ENCODE measurements at places on chromosomes 6 and 20.

DNA sequence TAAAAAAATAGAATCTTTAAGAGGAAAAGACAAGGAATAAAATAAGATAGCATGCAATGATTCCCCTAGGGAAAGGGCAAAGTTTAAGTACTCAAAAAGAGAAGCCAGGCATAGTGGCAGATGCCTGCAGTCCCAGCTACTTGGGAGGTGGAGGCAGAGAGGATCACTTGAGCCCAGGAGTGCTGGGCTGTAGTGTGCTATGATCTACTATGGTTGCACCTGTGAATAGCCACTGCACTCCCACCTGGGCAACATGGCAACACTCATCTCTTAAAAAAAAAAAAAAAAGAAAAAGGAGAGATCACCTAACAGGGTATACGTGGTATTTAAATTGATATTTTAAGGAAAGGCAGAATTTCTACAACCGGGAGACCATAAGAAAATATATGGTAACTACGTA is 16.0 kb downstream of the EPHA7 start:
- DNase-seq, result no peak

DNA sequence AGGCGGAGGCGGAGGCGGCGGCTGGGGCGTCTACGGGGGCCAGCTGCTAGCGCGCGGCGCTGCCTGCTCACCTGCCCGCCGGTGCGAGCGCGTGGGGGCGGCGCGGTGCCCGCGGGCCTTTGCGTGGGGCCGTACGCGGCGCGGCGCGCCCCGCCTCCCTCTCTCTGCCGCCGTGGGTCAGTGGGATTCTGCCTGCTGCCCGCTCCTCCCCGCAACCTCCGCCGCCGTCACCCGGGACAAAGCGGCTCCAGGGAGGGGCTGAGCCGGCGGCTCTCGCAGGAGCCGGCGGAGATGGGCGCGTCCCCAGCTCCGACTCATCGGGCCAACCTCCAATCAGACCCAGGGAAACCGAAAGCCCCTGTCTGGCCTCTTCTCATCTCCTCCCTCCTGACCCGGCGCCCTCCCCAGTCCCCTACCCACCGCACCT is at the start of gene RCAN2:
Gene RCAN2, minus strand, starts transcription at position 249 of the 427 bp plus-strand sequence.
- peak; percentile 61 for DNase-seq

- peak; percentile 12 for DNase-seq
Measured at GRCh38 chr20:44832724-44833123, 22.4 kb upstream of the RIMS4 start.

- peak; percentile 71 for DNase-seq
Measured at GRCh38 chr20:5191829-5192569, 65.2 kb downstream of the CDS2 start.

DNA sequence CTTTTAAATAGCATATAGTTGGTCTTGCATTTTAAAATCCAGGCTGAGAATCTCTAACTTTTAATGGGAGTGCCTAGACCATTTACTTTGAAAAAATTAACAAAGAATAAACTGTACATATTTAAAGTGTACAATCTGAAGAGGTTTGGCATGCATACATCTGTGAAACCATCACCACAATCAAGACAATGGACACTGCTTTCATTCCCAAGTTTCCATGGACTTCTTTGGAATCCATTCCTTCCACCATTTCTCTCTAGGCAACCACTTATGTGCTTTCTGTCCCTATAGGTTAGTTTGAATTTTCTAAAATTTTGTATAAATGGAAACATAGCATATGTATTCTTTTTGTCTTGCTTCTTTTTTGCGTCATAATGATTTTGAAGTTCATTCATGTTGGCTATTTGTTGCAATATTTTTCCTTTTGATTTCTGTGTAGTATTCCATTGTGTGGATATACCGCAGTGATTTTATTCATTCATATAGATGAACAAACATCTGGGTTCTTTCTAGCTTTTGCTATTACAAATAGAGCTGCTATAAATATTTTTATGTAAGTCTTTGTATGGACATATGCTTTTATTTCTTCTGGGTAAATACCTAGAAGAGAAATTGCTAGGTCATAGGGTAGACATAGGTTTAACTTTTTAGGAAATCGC is 50.9 kb downstream of the NEDD9 start:
- DNase-seq, result no peak

DNA sequence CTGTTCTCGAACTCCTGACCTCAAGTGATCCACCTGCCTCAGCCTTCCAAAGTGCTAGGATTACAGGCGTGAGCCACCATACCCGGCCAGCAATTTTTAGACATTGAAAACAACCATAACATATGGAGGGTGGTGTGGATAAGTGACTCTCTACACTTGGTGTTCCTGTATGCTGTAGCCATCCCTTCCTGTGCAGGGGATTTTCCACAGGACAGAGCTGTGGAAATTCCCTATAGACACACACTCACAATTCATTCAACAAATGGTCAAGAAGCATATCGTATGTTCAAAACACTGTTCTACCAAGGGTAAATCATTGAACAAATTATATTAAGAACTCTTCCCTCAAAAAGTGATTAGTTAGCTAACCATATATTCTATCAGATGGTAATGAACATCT is 6.3 kb downstream of the BTN2A1 start:
- no peak for DNase-seq

GRCh38 chr6:103675807-103676406 is 1183.8 kb downstream of the HACE1 start:
- peak; percentile 18 for DNase-seq

DNA sequence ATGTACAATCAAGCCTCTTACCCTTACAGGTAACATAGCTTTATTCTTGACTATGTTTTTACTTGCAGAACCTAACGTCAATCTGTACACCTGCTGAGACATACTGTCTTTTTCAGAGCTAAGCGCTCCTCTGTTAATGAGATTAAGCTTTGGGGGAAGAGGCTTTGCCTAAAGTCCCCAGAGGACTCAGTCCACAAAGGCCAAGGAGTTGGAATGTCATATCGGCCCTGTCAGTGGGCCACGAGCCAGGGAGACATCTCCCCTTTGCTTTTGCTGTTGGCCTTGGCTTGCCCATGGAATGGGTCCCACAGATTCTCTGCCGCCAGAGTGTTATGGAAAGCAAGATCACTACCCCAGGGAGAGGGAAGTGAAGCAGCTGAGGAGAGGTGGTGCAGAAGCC is 64.1 kb upstream of the SOX4 start:
- DNase-seq, result no peak

- DNase-seq, result no peak
Measured at GRCh38 chr20:48673507-48673906, 154.3 kb downstream of the PREX1 start.

DNA sequence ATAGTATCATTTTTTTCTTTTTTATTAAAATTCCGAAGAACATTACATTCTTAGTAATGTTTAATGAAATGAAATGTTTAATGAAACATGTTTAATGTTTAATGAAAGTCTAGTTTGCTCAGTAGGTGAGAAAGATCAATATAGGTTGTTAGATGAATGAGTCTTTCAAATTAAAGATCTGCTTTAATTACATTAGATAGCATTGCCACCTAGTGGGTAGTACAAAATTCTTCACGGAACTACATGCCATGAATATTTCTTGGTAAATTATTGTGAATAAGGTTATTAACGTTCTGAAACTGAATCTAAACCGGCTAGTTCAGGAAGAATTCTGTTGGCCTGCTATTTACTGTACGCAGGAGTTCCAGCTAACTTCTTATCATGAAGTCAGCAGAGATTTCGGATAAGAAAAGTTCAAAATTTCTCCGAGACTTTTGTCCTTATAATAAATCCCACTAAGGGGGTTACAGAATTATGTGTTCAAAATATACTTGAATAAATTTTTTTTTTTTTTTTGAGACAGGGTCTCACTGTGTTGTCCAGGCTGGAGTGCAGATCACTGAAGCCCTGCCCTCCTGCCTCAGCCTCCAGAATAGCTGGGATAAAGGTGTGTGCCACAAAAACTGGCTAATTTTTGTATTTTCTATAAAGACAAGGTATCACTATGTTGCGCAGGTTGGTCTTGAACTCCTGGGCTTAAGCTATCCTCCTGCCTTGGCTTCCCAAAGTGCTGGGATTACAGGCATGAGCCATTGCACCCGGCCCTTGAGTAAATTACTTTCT is 7.9 kb upstream of the GMNN start:
- peak; percentile 29 for DNase-seq

- DNase-seq, result no peak
Measured at GRCh38 chr6:132805548-132805947, 7.1 kb upstream of the SLC18B1 start.

- DNase-seq, result no peak
Measured at GRCh38 chr6:14621518-14621917, 503.9 kb downstream of the CD83 start.

DNA sequence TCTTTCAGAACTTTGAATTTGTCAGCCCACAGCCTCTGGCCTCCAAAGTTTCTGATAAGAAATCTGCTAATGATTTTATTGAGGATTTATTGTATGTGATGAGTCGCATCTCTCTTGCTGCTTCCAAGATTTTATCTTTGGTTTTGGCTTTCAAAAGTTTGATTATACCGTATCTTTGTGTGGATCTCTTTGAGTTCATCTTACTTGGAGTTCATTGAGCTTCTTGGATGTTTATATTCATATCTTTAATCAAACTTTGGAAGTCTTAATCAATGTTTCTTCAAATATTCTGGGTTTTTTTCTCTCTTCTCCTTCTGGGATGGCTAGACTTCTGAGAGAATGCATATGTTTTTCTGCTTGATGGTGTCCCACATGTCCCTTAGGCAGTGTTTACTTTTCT is 3.3 kb upstream of the ASIP start:
- no peak for DNase-seq

- DNase-seq, result no peak
Measured at GRCh38 chr6:15496345-15497131, 166.3 kb downstream of the DTNBP1 start.

GRCh38 chr20:62897666-62898065 is 28.6 kb downstream of the DIDO1 start:
- DNase-seq, result no peak

DNA sequence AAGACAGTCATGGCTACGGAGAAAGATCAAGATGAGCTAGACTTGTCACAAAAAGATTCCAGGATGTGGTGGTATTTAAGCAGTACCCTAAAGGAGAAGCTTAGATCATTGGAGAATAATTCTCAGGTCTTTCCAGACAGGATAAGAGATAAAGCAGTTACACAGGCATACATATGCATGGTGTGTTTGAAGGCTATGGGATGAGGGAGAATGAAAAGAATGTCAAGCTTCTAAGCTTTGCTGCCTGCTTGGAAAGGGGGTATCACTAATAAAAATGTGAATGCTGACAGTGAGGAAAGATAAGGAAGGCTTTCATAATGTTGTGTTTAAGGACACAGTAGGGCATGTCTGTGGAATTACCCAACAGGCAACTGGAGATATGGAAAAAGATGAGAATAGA is 28.1 kb downstream of the RWDD2A start:
- DNase-seq, result no peak

DNA sequence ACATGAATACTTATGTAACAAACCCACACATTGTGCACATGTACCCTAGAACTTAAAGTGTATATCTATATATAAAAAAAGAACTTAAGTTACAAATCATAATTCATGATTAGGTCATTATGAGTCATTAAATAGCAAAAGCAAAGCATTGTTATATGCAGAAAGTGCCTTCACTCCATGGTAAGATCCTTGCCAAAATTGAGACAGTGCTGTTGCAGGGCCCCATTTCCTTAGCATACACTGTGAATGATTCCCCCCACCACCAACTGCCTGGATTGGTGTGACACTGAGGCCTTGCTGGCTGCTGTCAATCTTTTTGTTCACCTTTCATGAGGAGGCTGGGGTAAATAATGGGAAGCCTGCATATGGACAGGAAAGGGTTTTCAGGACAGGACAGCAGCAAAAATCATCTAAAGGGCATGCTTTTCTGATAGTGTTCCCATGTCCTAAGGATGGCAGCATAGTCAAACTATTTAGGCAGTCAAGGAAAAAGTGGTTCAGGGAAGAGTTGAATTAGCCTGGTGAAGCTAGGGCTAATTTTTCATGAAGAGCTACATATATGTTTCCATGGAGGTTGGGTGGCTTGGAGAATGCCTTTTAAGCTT is 188.2 kb upstream of the ASCC3 start:
- DNase-seq, result no peak

GRCh38 chr6:75612434-75612833 is 10.8 kb downstream of the SENP6 start:
- no peak for DNase-seq

- peak; percentile 50 for DNase-seq
Measured at GRCh38 chr6:157597461-157598312, 216.7 kb downstream of the ZDHHC14 start.

DNA sequence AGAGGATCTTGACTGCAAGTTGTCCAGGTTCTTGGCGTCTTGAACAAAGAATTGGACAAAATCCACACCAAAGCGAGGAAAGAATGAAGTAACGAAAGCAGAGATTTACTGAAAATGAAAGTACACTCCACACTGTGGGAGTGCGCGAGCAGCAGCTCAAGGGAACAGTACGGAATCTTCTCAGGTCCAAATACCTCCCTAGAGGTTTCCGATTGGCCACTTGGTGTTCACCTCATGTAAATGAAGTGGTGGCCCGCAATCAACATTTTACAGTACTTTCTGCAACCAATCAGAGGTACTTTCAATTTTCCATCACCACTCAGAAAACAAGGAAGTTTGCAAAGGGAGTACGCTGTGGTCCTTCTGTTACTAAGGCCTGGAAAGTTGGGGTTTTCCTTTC is 122.4 kb downstream of the PTPRK start:
- DNase-seq, result no peak

DNA sequence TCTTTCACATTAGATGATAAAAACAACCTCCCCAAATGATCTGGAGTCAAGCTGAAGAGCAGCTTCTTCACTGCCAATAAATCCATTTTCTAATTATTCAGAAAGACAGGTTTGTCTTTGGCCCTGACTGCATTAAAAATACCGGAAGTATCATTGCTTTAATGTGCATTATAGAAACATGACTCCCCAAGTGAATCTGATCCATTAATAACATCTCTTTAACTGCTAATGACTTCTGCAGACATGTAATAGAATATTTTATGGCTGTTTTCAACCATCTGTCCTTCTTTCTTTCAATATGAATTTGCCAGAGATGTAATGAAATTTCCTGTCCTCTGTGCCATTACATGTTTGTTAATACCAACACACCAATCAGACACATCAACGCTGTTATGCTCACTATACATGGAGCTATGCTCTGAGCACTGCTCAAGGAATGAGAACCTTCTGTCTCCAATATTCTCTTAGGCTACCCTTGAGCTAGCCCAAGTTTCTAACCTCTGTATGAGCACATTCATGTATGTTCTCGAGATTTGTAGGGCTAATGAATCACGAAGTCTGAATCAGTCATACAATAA is 87.8 kb downstream of the LYRM4 start:
- no peak for DNase-seq

DNA sequence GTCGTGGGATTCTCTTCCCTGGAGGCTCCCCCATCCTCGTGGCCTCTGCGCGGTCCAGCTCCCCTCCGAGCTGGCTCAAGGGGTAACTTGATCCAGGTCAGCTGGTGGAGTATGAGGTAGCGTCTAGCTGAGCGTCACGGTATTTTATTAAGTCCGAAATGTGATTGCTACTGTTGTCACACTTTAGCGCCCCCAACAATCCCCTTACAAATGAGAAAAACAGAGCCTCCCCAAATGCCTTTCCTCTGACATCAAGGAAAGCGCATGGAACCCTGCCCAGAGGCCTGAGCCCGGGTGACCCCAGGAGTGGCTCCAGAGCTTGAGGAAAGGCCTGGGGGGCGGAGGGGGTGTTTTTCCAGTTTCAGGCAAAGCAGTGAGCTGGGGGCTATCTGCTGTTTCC is 192.4 kb downstream of the ZMYND8 start:
- DNase-seq, result no peak

GRCh38 chr6:145631374-145631773 is 103.9 kb downstream of the EPM2A start:
- DNase-seq, result no peak

GRCh38 chr6:91812596-91813274 is 1225.9 kb upstream of the MAP3K7 start:
- DNase-seq, result no peak

GRCh38 chr20:11511821-11512220 is 405.9 kb upstream of the BTBD3 start:
- no peak for DNase-seq

Measured in EL (cell line).